ENCODE measurements at places on chromosomes 4 and X.

GRCh38 chr4:37422102-37422501 is 177.6 kb downstream of the NWD2 start:
- no peak for DNase-seq

- no peak for DNase-seq
These were observed 975.8 kb downstream of the C4orf33 start for GRCh38 chr4:130071746-130072145.

- no peak for DNase-seq
These were observed at the start of gene FGFR3 for GRCh38 chr4:1792832-1793495. FGFR3 (plus strand) TSS chr4:1793293; CDS start chr4:1793935, 642 bp downstream.

DNA sequence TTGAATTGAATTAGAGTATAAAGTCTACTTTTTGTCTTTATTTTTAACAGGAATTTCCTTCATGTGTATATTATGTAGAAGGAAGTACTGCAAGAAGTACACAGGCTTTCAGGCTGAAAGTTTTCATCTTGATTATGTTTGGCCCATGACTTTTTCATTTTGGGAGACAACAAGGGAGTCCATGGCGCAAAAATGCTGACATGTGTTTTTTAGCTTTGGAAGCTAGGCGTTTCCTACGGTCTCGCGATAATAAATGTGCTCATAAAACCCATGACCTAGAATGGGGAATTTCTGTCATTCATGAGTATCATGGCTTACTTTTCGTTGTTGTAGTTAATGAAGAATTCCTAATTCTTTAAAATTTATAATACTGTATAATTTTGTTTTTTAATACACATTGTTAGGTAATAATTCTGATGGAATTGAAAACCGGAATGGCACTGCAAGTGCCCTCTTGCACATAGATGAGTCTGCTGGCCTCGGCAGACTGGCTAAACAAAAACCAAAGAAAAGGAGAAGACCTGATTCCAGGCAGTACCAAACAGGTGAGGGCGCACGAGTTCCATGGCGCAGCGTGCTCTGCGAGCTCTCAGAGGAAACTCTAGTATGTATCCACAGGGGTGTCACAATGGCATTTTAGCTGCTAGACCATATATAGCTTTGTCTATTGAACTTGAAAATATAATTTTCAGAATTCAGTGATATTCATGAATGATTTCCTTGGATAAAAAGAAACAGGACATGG is 59.1 kb downstream of the ZFX start:
- DNase-seq, result no peak
